Foreskin keratinocyte (primary cell): ENCODE measurements at places on chromosomes 7 and 10.

DNA sequence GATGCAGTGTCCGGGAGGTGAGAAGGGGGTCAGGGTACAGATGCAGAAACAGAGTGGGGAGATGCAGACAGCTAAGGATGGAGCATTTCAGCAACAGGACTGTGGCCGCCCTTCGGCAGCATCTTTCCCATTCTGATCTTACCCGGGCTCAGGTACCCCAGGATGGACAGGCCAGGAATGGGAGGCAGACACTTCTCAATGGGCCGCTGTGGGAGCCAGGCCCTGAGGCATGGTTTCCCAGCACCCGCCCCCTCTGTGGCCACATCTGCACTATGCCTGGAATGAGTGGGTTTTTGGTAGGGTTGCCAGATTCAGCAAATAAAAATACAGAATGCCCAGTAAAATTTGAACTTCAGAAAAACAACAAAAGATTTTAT lies 105.2 kb upstream of the CTBP2 start:
- peak; percentile 10 for DNase-seq

GRCh38 chr7:150406567-150407421 lies 27.7 kb downstream of the ZNF775 start:
- no peak for DNase-seq

DNA sequence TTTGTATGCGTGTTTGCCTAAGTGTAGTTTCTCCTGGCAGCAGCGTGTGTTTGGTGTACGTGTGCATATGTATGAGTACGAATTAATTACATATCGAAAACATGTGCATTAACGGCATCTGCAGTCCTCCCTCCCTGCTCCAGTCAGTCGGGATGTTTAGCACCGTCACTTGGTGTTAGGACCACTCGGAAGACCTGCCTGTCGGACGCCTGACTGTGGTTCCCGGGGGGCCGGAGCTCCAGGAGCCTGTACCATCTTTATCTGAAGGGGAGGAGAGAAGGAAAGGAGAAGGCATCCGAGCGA lies 1.1 kb upstream of the CNTNAP2 start:
- DNase-seq, result no peak

- no peak for DNase-seq
Observed at GRCh38 chr7:45888185-45888992, at the start of gene IGFBP1. TSS of gene IGFBP1 (plus strand) at chr7:45888488. CDS start at chr7:45888653, 165 bp downstream.

DNA sequence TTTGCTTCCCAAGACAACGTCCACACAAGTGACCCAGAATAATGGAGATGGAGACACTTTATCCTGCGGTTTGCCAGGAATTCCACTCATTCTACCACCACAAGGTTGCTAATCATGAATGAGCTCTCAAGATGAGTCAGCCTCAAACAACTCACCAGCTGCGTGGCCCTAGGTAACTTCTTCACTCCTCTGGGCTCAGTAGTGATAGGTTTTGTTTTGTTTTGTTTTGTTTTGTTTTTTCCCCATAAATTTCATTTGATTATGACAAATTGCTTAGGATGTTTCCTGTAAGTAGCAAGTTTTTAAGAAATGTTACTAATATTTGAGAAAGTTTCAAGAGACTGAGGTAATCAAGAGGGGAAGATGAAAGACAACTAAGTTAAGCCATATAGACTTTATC lies 286.8 kb downstream of the PARD3 start:
- peak; percentile 95 for DNase-seq
